ENCODE measurements at places on chromosomes 2 and 18.

DNA sequence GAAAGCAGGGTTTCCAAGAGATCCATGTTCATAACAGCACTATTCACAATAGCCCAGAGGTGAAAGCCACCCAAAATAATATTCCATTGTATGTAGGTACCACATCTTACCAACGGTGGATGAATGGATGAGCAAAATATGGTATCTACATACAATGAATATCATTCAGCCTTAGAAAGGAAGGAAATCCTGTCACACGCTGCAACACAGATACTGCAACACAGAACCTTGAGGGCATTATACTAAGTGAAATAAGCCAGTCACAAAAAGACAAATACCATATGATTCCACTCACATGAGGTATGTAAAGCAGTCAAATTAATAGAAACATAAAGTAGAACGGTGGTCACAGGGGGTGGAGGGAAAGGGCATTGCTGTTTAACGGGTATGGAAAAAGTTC is 155.7 kb downstream of the DTNB start:
- no peak for DNase-seq

DNA sequence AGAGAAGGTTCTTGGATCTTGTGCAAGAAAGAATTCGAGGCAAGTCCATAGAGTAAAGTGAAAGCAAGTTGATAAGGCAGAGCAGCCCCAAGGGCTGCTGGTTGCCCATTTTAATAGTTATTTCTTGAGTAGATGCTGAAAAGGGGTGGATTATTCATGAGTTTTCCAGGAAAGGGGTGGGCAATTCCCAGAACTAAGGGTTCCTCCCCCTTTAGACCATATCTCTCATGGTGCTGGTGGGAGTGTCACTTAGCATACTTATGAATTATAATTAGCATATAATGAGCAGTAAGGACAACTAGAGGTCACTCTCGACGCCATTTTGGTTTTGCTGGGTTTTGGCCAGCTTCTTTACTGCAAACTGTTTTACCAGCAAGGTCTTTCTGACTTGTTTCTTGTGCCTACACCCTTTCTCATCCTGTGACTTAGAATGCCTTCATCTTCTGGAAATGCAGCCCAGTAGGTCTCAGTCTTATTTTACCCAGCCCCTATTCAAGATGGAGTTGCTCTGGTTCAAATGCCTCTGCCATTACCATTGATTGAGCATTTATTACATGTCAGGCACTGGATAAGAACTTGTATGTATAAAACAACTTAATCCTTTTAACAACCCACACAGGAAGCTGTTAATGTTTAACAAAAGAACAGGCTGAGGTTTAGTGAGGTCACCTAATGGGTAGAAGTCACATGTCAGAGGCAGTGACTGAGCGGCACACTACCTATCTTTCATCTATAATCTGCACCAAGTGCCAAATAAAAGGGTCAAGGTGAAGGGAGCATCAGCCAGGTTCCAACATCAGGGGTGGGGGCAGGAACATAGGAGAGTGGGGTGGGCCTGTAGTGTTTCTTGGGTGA is 250.9 kb downstream of the ICOS start:
- no peak for DNase-seq

DNA sequence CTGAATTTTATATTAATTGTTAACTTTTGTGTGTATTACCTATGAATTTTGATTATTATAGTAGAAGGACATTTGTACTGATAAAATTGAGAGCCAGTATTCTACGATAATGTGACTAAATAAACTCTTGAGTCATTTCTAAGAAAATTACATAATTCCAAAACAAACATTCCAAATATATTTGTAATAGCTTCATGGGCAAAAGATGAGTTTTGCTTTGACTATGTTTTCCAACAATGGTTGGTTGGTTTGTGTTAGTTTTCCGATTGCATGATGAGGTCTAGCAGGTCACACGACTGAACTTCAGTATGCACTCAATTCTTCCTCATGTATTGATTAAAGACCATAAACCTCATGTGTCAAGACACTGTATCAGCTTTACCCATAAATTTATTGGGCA is 71.7 kb upstream of the WDR75 start:
- no peak for DNase-seq

DNA sequence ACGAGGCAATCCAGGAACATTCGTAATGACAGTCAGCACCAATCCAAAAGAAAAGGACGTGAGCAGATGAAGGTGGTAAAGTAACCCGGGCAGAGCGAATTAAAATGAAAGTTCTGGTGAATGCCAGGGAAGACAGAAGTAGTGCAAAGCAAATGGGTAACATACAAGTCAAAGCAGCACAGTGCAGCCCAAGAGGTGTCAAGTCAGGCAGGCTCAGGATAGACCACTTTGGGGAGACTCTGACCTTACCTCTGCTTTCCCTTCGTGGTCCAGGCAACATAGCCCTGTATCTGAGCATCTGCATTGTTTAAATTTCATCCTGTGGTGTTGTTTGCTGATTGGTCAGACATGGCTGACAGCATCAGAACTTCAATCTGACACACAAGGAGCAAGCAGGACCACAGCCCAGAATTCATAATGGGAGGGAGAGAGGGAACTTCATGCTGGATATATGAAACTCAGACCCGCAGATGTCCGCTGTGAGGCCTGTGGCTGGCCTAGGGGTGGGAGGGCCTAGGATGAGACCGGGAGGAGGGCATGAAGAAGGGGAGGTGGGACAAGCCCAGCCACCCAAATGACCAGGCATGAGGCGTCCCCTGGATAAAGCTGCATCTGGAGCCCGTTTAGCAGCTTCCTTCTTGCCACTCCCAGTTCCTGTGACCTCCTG is 285.7 kb downstream of the TCF4 start:
- DNase-seq: no peak

DNA sequence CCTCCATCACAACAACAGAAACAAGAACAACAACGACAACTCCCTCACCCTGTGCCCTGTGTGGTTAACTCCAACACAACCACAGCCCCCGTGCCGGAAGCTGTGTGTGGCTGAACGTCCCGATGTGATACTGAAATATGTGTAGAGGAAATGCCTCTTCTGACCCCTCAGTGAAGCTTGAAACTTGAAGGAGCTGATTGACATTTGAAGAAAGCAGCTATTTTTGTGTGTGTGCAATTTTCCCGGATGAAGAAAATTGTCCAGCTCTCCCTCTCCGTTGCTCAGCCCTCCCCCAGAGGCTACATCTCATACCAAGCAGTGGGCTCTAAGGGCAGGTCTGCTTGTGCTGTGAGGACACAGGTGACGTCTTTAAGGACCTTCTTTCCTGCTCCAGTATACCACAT is 173.8 kb downstream of the ICOS start:
- no peak for DNase-seq

GRCh38 chr2:223523551-223524001 is 78.6 kb downstream of the SCG2 start:
- DNase-seq: no peak

DNA sequence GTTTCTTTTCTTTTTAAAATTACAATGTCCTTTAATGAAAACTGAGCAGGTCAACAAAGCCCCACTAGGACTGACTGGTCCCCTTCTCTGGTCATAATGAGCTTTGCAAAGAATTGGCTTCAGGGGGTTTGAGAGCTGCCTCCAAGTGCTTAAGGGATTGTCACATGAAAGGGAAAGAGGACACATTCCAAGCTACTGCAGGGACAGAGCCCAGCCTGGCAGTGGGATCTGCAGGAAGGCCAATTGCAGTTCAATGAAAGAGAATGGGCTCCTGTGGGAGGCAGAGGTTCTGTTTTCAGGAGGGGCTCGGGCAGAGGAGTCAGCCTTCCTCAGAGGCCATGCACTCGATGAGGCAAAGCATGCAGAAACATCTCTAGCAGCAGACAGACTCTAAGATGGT is 84.1 kb upstream of the ACKR3 start:
- DNase-seq: no peak

- no peak for DNase-seq
Observed at GRCh38 chr2:62974999-62975398, 75.6 kb upstream of the OTX1 start.

GRCh38 chr2:86335865-86336674 is 1.4 kb downstream of the REEP1 start:
- DNase-seq: no peak

- no peak for DNase-seq
Observed at GRCh38 chr2:48529194-48529593, 760 bp upstream of the STON1 start.

DNA sequence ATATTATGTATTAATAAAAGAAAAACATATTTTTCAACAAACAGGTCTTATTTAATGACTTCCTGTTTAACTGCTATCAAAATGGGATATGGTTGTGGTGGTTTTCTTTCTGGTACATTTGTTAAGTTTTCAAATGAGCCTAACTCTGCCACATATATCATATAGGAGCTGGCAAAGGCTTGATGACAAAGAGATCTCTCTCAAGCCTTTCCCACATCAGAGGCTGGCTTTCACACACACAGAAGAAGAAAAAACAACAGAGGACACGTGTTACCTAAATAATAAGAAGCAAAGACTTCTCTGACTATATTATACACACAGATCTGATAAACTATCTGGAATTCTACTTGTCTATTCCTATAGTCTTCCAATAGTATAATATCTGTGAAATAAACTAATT is 46.1 kb downstream of the CFAP36 start:
- DNase-seq: no peak

GRCh38 chr2:175597286-175597685 is 404.8 kb downstream of the LNPK start:
- DNase-seq: no peak

- DNase-seq: no peak
Observed at GRCh38 chr2:85583667-85584353, 421 bp upstream of the VAMP5 start.

DNA sequence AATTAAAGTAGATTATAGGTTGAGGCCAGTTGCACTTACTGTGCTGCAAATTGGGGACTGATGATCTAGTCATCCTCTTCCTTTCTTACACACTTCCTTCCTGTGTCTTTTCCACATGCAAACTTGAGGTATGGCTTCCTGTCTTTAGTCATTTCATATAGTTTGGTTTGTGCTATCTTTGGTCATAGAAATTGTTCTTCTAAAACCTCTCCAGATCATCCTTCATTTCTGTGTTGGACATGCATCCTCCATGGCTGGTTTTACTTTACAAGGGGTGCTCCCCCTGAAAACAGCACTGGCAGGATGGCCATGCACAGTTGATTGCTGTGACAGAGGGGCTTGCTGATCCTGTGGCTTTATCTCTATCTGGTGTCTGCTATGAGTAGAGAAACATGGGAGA is 36.5 kb downstream of the MGAT5 start:
- DNase-seq: no peak

DNA sequence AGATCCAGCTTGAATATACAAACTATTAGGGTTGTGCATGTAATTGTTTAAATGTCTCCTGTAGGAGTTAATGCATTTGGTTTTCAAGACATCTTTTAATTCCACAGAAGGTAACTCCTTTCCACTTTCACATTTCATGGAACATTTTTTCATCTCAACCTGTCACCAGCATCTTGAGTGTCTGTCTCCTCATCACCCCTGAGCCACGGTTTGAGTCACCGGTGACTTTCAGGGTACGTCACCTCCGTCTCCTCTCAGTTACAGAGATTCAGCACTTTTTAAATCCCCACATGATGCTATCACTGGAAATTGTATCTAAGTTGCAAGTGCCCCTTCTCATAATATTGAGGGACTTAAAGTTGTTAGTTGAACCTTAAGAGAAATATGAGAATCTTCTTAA is 25.3 kb downstream of the GPR55 start:
- no peak for DNase-seq

DNA sequence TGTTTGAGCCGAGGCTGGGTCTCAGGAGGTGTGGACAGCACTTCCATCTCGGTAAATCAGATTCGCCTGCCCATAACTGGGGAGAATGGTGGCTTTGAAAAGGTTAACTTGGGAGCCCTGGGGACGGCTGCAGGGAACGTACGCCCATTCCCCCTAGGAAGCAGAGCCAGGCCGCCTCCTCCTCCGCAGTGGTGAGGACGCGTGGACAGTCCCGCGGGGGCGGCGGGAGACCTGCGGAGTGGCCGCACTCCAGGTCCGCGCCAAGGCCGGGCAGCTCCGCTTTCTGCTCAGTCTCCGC is 845 bp upstream of the MYCN start:
- DNase-seq: peak; percentile 84

- DNase-seq: no peak
Observed at GRCh38 chr18:34742891-34743341, 32.8 kb downstream of the DTNA start.

- no peak for DNase-seq
Observed at GRCh38 chr2:98502556-98503335, 58.1 kb downstream of the INPP4A start.

DNA sequence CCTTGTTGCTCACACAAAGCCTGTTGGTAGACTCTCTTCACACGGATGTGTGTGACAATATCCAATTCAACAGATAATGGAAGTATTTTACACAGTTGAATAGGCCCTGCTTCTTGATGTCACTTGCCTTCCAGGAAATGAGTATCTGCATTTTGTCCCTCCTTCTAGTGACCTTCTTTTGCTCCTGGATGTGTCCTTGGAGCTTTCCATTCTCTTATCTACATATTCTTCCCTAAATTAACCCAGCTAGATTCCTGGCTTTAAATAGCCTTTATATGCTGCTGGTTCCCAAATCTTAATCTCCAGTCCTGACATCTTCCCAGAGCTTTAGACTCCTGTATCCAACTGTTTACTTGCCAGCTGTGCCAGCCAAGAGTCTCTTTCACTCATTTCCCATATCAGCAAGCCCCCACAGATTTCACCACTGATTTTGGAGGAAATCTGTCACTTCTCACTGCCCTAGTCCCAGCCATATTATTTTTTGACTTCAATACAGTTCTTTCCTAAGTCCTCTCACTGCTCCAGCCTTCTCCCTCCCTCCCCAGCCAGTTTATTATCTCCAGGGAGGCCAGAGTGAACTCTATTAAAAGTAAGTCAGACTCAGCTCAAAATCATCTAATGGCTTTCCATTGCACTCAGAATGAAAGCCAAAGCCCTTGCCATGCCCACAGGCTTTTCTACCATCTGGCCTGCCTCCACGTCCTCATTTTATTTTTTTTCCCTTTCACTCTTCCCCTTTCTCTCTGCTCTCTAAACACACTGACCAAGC is 170.0 kb downstream of the PDE11A start:
- no peak for DNase-seq

GRCh38 chr2:29323961-29324360 is 208.7 kb downstream of the CLIP4 start:
- no peak for DNase-seq

- peak; percentile 47 for DNase-seq
Observed at GRCh38 chr2:108907822-108908712, 81.0 kb downstream of the EDAR start.

DNA sequence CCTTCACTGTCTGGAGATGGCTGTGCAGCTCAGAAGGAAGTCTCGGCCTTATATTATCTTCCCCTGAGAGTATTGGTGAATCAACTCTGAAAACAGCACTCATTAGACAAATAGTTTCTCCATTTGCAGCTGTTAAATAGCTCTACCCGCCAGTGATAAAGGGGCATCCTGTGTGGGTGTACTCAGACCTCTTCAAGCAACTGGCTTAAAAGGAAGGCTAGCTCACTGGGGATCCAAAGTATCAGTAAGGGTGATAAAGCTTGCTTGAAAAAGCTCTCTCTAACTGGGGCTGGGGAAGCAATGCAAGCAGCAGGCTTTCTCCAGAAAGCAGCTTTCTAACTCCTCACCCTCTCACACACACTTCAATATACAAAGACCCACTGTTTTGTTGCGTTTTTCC is 64.9 kb upstream of the PSMD14 start:
- DNase-seq: no peak
